ENCODE measurements at places on chromosomes 2 and 18.

- no peak for DNase-seq
Measured at GRCh38 chr18:2970772-2971659, 41.9 kb downstream of the LPIN2 start.

DNA sequence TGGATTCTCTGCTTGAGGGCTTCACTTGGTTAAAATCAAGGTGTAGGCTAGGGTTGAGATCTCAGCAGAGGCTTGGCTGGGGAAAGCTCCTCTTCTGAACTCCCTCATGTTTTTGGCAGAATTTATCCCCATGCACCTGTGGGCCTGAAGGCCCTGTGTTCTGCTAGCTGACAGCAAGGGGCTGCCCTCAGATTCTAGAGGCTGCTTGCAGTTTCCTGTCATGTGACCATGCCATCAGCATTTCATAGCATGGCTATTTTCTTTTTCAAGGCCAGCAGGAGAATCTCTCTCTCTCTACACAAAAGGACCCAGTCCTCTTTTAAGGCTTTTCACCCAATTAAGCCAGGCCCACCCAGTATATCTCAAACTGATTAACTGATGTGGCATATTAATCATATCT lies 514.8 kb upstream of the HNMT start:
- no peak for DNase-seq

DNA sequence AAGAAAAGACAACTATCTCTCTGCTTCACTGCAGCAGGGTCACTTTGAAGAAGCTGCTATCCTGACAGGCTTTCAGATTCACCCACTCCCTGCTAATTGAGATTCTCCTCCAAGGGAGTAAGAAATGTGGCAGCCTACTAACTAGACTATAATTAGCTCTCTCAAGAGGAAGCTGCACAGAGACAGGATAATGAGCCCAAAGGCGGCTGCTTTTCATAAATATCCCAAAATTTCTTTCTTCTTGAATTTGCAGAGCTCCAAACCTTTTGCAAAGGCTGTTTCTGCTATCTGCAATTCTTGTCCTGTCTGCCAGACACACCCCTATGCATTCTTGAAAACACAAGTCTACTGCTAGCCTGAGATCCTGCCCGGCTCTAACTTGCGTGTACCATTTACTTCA lies 54.0 kb upstream of the RNU4ATAC start:
- DNase-seq = no peak

GRCh38 chr2:110969696-110970095 lies 151.0 kb upstream of the BCL2L11 start:
- no peak for DNase-seq

DNA sequence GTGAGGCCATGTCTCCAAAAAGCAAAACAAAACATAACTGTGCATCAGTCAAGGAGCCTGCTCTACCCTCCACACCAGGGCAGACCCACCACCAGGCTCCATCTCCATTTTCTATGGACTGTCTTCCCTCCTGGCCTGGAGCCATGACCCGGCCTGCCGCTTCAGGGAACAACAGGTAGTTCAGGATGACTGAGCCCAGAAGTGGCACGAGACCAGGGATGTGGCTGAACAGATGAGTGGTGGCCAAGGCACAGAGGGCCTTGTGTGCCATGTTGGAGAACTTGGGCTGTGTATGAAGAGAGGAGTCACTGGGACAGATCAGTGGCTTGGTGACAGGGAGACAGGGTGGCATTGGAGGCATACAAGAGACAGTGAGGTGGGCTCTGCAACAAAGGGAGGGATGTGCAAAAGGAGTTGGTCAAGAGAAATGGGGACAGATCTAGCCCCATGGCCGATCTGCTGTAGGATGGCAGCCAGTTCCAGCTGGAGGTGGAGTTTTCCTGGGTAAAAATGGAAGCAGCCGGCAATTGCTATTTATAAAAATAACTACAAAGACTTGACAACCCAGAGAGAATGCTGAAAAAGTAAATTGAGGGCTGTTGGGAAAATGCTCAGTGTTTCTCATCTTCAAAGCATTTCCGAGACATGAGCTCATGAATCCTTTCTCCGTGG lies 35.0 kb downstream of the TMEM177 start:
- no peak for DNase-seq

DNA sequence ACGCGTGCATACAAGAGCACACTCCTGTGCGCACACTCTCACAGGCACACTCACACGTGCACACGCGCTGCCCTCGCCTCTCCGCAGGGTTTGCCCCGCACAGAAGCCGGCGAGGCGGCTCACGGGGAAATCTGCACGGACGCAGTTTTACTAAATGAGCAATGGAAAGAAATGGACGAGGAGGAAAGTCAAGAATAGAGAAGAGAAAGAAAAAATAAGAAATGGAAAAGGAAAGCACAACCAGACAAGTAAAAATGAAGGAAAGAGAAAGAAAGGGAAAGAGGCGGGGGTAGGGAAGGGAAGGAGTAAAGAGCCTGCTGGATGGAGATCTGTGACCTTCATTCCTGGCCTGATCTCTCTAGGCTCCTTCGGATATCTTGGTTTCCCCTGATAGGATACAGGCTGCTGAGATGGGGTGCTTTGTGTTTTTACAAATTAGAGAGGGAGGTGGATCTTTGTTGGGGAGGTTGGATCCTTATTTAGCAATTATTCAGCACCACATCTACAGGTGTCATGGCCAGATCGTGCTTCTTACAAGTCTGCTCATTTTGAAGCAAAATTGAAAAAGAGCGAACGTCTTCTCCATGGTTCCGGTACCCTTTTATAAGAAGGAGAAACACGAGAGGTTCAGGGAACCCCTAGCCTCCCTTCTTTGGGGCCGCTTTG lies 693 bp upstream of the LRP2 start:
- DNase-seq = no peak

GRCh38 chr2:114039677-114040076 lies 149.8 kb downstream of the ACTR3 start:
- no peak for DNase-seq

GRCh38 chr18:63137999-63138435 lies 181.6 kb downstream of the BCL2 start:
- DNase-seq = no peak

- no peak for DNase-seq
Measured at GRCh38 chr2:186348200-186348599, 137.9 kb upstream of the ZC3H15 start.

DNA sequence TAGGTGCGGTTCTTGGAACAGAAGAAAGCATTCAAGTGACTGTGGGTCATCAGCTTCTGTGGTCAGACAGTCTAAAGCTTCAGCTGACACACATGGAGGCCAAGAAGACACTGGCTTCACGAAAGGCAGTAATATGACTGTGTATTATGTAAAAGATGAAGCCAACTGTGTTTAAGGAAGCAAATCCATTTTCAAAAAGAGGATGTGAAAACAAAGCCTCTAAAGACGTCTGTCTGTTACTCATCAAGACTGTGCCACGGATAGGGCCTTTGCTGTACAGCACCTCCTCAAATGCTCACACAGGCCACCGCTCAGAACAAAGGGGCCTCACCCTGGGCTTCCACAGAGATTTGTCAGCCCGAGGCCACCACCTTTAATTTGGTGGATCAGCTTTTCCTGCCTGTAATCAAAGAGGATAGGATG lies 21.1 kb upstream of the TMEM163 start:
- no peak for DNase-seq

DNA sequence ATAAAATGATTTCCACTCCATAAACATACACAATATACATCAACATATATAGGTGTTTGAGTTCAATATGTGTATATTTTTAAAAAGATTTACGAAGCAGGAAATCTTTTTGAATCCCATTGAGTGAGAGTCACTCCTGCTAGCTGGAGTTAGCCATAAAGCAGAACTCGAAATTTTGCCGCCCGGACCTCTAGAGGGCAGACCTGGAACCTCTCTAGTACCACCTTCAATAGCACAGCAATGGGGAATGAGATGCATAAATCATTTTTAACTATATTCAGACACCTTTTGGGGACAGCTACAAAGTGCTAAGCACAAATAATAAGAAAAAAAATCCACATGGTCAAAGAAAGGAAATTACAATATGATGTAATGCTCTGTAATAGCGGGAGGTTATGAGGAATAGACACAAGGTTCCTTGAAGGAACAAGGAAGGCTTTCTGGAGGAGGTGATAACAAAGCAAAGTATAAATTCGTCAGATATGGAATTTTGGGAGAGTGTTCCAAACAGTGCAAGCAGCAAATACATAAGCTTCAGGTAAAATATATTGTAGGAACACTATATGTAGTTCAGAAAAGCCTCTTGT lies 533.4 kb downstream of the ERBB4 start:
- peak; percentile 15 for DNase-seq

DNA sequence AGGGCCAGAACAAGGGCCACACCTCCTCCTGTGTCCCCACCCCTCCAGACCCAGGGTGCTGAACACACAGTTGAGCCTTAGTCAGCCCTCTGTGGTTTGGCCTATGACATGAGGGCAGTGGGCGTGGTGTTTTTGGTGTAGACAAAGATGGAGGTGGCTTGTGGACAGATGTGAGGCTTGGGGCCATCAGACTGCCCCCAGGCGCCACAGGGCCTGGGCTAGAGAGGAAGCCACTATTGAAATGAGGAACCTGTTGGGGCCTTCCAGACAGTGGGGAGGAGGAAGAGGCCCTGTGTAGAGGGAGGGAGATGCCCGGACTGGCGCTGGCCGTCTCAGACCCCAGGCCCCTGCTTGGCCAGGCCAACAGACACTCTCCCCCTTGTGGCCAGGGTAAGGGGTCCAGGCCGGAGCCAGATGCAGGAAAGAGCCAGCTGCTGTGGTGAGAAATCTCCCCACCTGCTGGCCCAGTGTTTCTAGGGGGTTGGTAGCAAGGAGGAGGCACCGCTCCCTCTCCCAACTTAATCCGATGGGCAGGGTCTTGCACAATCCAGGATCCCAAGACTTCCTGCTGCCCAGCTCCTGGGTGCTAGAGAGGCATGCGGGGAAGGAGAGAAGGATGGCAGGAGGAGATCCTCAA lies 53.8 kb downstream of the SMAD7 start:
- DNase-seq = no peak

GRCh38 chr2:16204886-16205620 lies 264.7 kb downstream of the MYCN start:
- no peak for DNase-seq

DNA sequence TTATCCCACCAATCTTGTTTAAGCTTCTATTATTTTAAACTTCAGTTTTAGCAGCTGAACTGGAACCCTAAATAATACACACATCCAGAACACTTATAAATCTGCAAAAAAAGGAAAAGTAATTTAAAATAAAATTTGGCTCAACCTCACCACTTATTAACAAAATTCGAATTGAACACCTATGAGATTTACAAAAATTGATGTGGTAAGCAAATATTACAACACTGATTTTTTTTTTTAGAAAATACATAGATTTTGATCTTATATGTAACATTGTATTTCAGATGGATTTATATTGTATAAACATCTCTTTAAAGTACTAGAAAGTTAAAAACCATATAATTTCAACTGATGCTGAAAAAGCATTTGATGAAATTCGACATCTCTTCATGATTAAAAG lies 81.3 kb upstream of the DYNAP start:
- no peak for DNase-seq

DNA sequence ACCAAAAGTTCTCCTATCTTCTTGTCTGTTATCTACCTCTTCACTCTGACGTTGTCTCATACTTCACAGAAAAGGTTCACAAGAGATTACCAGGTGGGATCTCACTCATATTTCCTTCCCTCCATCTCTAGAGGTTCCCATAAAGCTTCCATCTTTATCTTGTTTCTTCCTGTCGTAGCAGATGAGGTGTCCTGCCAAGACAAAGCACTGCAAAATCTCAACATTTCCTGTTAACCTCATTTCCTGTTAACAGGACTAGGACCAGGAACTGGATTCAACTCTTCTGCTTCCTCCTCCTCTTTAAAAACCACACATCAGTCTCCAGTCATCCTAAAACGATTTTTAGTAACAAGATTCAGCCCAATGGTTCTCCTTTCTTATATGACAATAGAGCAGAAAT lies 512.8 kb upstream of the NRP2 start:
- no peak for DNase-seq

- DNase-seq = no peak
Measured at GRCh38 chr18:23977719-23978483, 36.7 kb upstream of the TTC39C start.

DNA sequence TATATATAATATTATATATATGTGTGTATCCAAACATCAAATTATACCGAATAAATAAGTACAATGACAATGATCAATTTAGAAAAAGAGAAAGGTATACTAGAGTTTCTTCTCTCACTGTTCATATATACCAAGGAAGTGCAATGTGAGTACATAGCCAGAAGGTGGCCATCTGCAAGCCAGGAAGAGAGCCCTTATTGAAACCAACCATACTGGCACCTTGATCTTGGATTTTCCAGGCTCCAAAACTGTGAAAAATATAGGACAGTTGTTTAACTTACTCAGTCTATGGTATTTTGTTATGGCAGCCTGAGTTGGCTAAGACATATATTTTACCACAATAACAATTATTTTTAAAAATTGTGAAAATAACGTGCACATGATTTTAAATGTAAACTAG lies 1490.2 kb upstream of the SLC39A10 start:
- peak; percentile 1 for DNase-seq

DNA sequence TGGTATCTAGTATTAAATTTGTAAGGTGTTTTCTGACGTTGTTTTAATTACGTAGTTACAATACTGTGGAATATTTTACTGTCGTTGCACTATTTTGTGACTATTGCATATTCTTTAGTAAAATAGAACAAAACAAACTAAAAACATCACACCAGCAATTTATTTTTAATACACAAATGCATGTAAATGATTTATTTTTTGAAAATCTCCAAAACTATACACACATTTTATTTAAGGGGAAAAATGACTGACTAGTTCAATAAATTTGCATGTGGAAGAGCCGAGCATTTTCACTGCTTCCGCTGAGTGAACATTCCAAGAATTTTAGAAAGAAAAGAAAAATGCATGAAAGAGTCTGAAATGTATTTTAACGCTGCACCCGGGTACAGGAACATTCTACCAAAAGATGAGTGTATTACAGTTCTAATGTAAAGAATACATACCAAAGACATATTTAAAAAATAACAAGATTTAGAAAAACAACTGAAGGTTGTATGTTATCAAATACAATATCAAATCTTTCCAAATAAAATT lies 257.7 kb downstream of the MEIS1 start:
- DNase-seq = no peak

DNA sequence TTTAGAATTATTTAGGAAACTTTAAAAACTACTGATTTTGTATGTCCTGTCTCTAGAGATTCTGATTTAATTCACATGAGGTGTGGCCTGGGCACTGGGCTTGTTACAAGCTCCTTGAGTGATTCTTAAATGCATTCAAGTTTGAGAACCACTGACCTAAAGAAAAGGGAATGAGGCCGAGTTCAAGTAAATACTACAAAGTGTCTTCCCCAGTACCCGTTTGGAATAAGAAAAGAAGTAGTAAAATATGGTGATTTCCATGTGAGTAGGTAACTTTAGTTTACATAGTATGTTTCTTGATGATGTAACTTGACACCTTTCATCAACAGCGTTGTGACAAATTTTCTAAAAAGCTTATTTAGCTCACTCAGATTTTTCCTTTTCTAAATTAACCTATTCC lies 1022.9 kb upstream of the NRXN1 start:
- DNase-seq = no peak

All from NCI-H1092 (cell line).